ENCODE measurements at places on chromosomes 13 and 19.

DNA sequence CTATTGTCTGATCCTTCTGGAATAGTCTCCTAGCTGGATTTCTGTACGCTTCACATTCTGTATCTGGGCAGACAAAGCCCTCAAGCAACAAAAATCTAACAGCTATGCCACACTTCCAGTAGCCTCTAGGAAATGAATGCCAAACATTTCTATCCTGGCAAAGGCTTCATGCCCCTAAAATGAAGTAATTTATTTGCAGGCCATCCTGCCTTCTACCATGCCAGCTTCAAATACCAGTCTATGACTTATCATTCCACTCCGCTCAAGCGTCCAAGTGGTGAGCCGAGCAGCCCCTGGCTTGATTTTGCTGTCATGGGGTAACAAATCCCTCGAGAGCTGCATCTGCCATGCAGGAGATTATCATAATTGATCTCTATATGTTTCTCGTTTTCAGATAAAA lies 86.9 kb downstream of the LHFPL6 start:
- DNase-seq = peak; percentile 40

GRCh38 chr13:49341941-49342340 lies 94.2 kb downstream of the CDADC1 start:
- DNase-seq = no peak

DNA sequence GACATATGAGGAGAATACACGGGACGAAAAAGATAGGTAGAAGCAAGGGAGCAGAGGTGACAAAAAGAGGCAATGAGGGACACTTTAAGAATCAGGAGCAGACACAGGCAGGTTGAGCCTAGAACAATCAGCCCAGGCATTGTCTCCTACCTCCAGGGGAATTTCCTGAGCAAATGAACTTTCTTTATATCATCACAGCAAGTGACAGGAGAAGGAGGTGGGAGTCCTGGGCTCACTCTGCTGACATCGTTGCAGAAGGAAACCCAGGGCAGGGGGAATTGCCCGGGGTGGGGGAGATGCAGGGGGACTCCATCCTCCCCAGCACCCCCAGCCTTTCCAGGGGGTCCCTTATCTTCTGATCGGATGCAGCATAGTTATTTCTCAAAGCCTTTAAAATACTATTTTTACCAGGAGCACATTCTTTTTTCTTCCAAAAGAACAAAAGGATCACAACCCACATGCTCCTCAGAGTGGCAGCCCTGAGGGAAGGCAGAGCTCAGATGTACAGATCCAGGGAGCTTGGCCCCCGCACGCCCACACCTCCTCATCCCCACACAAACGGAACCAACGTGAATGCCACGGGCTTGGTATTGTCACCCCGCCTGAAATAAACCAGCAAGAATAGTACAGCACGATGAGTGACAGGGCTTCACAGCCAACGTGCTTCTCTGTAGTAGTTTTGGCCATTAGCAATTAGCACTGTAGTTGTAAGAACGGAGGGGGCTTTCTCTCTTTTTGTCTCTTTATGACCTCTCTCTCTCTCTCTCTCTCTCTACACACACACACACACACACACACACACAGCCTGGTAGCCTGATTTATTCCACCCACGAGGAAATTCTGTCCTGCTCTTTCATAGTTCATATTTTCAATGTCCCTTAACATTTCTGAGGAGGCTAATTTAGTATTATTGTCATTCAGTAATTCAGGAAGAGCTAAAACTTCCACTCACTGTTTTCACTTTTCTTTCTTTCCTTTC lies 169.5 kb upstream of the UBL3 start:
- DNase-seq = no peak

GRCh38 chr13:73924607-73925006 lies 209.6 kb downstream of the KLF12 start:
- DNase-seq = no peak

- no peak for DNase-seq
Measured at GRCh38 chr13:60411983-60412382, 15.0 kb downstream of the TDRD3 start.

GRCh38 chr19:5690955-5691821 lies 1.1 kb downstream of the RPL36 start:
- no peak for DNase-seq

GRCh38 chr13:77986713-77987112 lies 68.1 kb upstream of the EDNRB start:
- DNase-seq = no peak

GRCh38 chr13:95136638-95137037 lies 164.6 kb downstream of the ABCC4 start:
- DNase-seq = no peak

DNA sequence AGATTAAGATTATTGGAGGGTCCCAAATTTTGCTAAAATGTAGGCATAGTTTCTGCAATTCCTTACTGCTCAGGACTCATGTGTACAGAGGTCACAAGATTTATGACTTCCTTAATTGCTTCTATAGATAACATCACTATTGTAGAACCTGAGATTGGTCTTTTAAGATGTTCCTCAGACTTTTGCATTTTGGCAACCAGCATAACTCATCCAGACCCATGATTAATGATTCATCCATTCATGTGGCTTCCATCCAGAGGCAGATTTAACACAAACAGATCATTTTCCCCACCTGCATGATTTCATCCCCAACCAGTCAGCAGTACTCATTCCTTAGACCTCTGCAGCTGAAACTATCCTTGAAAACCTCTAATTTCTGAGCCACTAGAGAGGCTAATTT lies 34.5 kb upstream of the CEACAM8 start:
- no peak for DNase-seq
